ENCODE measurements at places on chromosomes 12 and 14. TPM values are rescaled to one million over a fixed set of nuclear protein-coding genes. Genes with fewer than 3 reads are reported as not detected.
A peak's percentile ranks its signal among the peaks of the same experiment; 100 is the strongest.

DNA sequence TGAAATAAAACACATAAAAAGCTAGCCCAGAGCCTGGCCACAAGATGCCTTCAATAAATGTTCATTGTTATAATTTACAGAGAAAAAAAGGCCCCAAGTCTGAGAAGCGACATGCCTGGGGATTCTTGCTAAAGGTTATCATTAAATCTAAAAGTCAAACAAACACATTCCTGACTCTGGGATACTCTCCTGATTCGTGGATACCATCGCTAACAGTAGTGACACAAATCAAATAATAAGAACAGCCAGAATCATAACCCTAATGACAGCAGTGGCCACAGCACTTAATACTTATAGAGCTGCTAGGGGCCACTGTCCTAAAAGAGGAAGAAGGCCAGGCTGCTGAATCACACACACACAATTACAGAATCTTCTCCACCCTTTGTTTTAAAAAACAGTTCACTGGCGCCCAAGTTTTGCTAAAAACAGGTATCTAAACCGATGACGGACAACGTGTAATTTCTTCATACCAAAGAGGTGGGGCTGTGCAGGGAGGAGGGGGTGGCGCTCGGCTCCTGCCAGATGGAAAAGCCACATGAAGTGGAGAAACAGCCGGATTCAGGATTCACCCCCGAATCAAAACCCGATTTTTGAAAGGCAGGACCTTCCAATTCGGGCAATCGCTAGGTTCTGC is 1.2 kb downstream of the CLIP1 start:
- DNase-seq = peak; percentile 66

DNA sequence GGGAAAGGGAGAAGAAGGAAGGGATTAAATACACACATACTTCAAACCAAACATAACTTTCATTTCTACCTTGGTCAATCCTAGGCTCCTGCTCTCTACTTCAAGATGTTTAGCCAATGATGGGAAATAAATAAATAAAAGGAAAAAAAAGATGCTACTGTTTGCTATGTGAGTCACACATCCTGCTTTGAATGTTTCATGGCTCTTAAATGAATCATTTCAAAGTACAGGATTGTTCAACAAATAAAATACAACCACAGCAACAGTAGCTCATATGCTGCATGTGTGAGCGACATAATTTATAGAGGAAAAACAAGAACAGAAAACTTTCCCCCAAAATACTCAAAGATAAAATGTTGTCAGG is 54.3 kb upstream of the NPFF start:
- DNase-seq = peak; percentile 88

- DNase-seq = no peak
Measured at GRCh38 chr12:87676731-87677130, 352.5 kb downstream of the C12orf50 start.

The RASAL1 gene
- total RNA-seq = not detected

- no peak for DNase-seq
Measured at GRCh38 chr14:22630486-22630885, 13.7 kb downstream of the OR6J1 start.

GRCh38 chr12:117580718-117581062 is 219.3 kb upstream of the NOS1 start:
- no peak for DNase-seq

The SYT1 gene
- total RNA-seq = 3.9 TPM

The STAB2 gene
- not detected for total RNA-seq

The KRT77 gene
- not detected for total RNA-seq

- DNase-seq = no peak
Measured at GRCh38 chr14:94143239-94143638, 13.8 kb upstream of the IFI27L2 start.

The STAT2 gene
- total RNA-seq = 296 TPM

DNA sequence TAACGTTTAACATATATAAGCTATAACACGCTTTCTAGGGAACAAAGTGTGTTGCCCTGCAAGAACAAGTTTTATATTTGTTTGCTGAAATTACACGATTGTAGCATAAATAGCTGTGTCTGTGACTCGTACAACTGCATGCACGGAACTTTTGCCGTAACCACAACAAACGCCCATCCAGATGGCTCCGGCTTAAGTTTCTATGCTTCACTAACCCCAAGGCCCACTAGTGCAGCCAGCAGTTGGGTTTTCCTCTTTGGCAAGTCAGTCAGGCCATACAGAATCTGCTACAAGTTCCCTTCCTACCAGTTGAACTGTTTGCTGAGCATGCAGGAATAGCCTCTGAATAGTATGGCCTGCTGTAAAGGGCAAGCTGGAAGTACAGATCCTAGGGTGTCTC is 12.1 kb downstream of the CSRP2 start:
- peak; percentile 79 for DNase-seq

DNA sequence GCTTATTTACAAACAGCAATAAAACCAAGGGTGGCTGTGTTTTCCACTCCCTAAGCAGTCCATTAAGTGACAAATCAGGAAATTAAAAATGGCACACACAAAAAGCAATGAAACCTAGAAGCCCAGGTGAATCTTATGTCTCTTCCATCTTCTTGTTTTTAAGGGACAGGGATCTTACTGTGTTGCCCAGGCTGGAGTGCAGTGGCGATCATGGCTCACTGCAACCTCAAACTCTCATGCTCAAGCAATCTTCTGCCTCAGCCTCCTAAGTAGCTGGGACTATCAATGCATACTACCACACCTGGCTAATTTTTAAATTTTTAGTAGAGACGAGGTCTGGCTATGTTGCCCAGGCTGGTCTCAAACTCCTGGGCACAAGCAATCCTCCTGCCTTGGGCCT is 52.4 kb upstream of the CERS5 start:
- DNase-seq = no peak

- DNase-seq = no peak
Measured at GRCh38 chr12:24111086-24111485, 161.6 kb upstream of the SOX5 start.

DNA sequence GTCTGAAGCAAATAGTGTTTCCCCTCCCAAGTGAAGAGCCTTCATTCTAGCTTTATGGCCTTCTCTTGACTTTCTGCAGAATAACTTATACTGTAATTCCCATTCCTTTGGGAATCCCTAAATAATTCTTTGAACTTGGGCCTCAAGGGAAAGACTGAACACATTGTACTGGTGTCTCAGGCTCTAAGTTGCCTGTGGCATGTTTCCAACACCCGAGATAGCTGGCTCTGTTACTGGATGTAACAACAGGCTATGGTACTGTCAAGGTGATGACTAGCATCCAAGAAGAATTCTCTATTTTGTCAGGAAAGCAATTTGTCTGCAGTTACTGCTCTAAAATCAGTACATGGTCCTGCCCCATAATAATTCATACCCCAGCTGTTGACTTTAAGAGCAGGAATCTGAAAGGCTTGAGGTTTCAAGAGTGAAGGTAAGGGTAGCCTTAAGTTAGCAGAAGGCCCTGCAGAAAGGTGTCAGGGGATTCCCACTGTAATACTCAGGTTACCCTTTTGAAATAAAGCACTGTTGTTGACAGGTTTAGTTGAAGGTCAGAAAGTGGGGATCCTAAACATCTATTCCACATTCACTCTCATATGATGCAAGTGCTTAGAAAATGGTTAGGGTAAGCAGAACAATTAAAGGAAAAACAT is 5.2 kb downstream of the GPX2 start:
- no peak for DNase-seq

The AJUBA gene
- 131 TPM for total RNA-seq

DNA sequence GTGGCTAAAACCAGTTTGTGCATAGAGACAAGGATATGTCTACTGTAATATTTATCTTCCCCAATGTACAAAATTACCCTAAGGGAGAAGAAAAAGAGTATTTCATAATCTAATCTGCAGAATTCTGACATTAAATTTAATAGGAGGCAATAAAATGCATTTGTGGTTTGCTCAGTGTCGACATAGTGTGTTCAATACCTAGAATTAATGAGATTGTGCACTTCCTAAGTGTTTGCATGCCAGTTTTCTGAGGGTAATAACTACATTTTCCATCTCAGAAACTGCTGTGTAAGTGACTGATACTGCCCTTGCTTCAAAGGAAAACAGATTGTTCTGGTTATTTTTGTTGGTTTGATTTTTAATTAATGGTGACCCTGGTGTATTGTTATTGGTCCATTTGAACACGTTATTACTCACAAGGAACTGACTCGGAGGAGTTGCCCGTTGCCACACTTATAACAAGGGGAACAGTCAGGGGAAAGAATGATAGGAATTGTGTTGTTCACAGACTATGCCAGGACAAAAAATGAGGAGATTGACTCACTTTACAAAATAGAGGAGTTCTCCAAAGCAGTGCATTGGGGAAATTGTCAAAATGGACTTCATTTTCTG is 960.3 kb upstream of the TMEM132C start:
- peak; percentile 6 for DNase-seq

DNA sequence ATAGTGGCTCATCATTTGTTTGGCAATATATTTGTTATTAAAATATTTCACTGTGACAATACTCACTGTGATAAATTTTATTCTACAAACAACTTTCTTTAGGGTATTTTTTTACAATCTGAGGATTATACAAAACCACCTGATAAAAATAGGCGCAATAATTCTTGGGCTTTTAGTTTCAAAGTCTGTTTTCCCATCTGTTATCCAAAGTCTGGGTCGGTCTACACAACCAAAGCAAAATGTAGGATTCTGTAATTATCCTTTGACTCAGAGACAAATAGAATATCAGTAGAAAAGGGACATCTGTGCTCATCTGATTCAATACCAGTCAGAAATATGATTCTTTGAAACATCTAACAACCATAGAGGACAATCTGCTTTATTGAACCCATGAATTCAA is 271.8 kb upstream of the AMIGO2 start:
- no peak for DNase-seq

The SLC6A15 gene
- total RNA-seq = 0.43 TPM

DNA sequence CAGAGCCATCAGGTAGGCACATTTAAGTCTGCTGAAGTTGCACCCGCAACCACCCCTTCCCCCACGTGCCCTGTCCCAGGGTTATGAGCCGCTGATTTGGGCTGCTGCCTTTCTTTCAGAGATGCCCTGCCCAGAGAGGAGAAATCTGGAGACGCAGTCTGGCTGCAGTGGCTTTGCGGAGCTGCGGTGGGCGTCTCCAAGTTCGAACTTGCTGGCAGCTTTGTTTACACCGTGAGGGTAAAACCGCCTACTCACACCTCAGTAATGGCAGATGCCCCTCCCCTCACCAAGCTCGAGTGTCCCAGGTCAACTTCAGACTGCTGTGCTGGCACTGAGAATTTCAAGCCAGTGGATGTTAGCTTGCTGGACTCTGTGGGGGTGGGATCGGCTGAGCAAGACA is 14.7 kb downstream of the PTCSC3 start:
- DNase-seq = no peak

Data from fibroblast of villous mesenchyme (primary cell).